ENCODE measurements at places on chromosomes 13 and 19.

GRCh38 chr19:39908803-39909202, 25.6 kb downstream of the FCGBP start:
- DNase-seq: no peak

GRCh38 chr13:47017476-47017875, 120.6 kb upstream of the HTR2A start:
- no peak for DNase-seq

DNA sequence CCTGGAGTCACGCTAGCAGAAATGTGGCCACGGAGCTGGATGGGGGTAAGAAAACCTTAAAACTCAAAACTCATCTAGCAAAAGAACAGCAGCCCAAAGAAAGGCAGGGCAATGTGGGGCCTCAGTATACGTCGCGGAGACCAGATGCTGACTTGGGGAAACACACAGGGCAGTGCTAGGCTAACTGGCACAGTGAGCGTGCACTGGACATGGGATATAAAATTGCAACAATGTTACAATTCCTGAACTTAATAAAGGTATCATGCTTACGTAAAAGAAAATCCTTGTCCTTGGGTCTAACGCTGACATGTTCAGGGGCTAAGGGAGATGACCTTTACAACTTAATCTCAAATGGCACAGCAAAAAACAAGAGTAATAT, 40.5 kb downstream of the COL4A1 start:
- DNase-seq: no peak

DNA sequence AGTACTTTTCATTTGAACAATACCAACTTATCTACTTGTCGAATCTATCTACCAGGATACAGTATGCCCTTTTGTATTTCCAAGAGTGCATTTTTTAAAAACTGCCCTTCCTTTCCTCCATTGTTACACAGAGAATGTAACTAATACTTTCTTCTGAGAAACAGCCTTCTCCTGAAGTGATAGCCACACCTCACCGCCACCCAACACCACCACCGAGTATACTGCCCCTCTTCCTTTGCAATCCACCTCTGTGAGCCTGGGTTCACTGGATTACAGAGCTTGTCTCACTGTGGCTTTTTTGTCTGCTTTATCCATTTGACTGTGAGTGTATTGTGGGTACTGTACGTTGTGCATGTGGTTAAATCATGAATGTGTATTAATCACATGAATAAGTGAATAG, 305.4 kb downstream of the KLF12 start:
- no peak for DNase-seq
